Spinal cord (tissue), 10 donors: ENCODE measurements at places on chromosomes 12 and 14. TPM values are rescaled to one million over a fixed set of nuclear protein-coding genes. Genes with fewer than 3 reads are reported as not detected.

The ARHGAP9 gene
- 6.5 TPM for polyA plus RNA-seq

The TTC9 gene
- 41.1 TPM for polyA plus RNA-seq

The PMEL gene
- 1.5 TPM for polyA plus RNA-seq

The FLVCR2 gene
- polyA plus RNA-seq, result 8.8 TPM

The IQSEC3 gene
- polyA plus RNA-seq, result 65.3 TPM

The ANO2 gene
- 6.4 TPM for polyA plus RNA-seq

The KRT75 gene
- not detected for polyA plus RNA-seq

The KCNK13 gene
- polyA plus RNA-seq, result 2.7 TPM

The ADGRD1 gene
- polyA plus RNA-seq, result 11.4 TPM

The ACRBP gene
- 1.9 TPM for polyA plus RNA-seq

The TEX52 gene
- 1.3 TPM for polyA plus RNA-seq

The PLEKHD1 gene
- polyA plus RNA-seq, result 1.4 TPM
